ENCODE measurements at places on chromosomes 6 and 20.

- DNase-seq, result peak; percentile 23
These were observed 197.9 kb downstream of the TRIM27 start for GRCh38 chr6:28725890-28726348.

- DNase-seq, result no peak
These were observed 9.2 kb downstream of the ATG5 start for GRCh38 chr6:106316375-106316766.

DNA sequence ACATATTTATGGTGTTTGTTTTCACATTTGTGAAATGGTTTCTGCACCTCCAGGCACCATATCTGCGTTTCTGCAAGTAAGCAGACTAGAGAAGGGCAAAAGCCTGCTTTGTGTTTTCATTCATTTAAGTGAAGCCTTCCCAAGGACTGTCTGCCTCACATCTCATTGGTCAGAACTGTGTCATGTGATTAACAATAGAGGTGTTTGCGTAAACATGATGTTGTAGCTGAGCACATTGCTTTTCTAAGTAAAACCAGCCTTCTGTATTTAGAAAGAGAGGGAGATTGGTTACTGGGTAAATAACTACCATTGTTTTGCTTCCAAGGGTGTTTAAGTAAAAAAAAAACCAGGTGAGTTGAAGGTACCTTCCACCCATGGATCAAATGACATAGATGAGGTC, 39.7 kb downstream of the SH3BGRL2 start:
- DNase-seq, result no peak

DNA sequence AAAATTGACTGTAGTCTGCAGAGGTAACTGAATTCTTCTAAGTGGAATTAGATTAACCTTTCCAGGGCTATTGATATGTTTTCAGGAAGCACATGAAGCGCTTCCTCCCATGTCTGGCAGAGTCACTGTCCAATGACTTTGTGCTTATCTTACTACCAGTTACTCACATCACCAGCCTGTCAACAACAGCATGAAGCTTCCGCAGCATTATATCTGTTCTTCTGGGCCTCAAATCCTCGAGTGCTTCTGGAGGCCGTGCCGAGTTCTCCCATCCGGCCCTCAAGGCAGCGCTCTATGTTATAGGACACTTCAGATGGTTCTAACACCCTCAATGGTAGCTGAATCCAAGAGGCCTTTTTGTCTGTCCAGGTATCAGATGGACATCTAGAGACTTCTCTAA, 33.2 kb downstream of the PSMG4 start:
- no peak for DNase-seq

DNA sequence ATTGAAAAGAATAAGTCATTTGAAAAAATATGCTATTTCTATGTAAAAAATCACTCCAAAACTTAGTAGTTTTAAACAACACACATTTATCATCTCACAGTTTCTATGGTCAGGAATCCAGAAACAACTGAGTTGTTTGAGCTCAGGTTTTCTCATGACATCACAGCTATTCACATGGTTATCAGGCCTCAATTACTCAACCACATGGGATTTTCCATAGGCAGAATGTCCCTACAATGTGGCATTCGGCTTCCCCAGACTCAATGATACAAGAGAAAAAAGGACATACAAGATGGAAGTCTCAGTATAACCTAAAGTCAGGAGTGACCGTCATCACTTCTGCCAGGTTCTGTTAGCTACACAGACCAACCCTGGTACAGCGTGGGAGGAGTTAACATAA, 3.4 kb upstream of the SLC35D3 start:
- DNase-seq, result no peak

DNA sequence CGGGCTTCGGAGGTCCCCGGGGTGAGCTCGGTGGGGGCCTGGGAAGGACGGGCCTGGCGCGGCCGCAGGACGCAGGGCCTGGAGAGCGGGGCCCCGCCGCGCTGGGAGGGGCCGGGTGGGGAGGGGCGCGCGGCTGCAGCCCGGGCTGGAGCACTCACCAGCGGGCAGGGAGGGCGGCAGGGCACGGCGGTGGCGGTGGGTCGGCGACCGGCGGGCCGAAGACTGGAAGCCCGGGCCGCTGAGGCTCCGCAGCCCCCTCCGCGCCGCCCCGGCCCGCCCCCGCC, at the start of gene GATA5:
Gene GATA5 (minus strand): TSS at position 224 of the 284 bp plus-strand sequence. CDS start 474 bp downstream, outside the sequence.
- no peak for DNase-seq

- no peak for DNase-seq
These were observed 254.6 kb downstream of the EPHA7 start for GRCh38 chr6:93164781-93165180.

GRCh38 chr6:6984585-6985366, 123.0 kb upstream of the RREB1 start:
- DNase-seq, result no peak

- DNase-seq, result no peak
These were observed 32.7 kb upstream of the FANCE start for GRCh38 chr6:35419417-35419816.

- no peak for DNase-seq
These were observed 5.5 kb downstream of the SIRT5 start for GRCh38 chr6:13579911-13580310.
